Naive thymus-derived CD8-positive, alpha-beta T cell (primary cell): ENCODE measurements at places on chromosomes 4 and X. TPM values are rescaled to one million over a fixed set of nuclear protein-coding genes. Genes with fewer than 3 reads are reported as not detected.

Gene ADGRL3
- polyA plus RNA-seq = not detected

DNA sequence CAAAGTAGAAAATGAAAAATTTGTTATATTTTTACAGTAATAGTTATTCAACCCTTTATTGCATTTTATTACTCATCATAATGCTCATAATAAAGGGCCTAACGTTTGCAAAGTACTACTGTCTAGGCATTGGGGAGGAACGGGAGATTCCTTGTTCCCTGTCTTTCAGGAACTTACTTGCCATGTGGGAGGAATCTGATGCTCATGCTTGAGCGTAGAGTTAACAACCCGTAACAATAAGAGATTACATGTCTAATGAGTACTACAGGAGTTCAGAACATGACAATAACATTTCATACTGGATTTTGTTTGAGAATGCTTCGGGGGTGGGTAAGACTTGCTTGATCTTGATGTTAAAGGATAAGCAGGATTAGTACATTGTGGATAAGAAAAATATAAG lies 2.9 kb downstream of the CCSER1 start:
- no peak for DNase-seq

GRCh38 chr4:93147524-93148212 lies 680.9 kb upstream of the ATOH1 start:
- no peak for DNase-seq

Gene GPM6B
- polyA plus RNA-seq = 0.68 TPM

Gene F9
- polyA plus RNA-seq = not detected

DNA sequence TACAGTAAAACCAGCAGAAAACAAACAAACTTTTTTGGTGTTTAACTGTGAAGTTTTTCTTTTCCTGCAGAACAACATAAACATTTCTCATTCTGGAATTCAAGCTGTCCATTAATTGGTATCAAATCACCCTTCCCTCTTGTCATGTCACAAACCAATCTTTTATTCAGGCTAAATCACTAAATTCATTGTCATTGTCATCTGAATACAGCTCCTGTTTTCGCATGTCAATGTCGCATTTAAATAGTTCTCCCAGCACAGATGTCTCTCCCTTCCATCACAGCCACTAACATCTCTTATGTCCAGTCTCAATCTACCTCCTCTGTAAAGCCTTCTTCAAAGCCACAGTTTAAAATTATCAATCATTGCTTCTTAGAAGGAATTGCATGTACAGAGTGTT lies 192.1 kb upstream of the PCDH10 start:
- DNase-seq = no peak

Gene PNMA6F
- polyA plus RNA-seq = not detected

Gene LRRC66
- not detected for polyA plus RNA-seq

DNA sequence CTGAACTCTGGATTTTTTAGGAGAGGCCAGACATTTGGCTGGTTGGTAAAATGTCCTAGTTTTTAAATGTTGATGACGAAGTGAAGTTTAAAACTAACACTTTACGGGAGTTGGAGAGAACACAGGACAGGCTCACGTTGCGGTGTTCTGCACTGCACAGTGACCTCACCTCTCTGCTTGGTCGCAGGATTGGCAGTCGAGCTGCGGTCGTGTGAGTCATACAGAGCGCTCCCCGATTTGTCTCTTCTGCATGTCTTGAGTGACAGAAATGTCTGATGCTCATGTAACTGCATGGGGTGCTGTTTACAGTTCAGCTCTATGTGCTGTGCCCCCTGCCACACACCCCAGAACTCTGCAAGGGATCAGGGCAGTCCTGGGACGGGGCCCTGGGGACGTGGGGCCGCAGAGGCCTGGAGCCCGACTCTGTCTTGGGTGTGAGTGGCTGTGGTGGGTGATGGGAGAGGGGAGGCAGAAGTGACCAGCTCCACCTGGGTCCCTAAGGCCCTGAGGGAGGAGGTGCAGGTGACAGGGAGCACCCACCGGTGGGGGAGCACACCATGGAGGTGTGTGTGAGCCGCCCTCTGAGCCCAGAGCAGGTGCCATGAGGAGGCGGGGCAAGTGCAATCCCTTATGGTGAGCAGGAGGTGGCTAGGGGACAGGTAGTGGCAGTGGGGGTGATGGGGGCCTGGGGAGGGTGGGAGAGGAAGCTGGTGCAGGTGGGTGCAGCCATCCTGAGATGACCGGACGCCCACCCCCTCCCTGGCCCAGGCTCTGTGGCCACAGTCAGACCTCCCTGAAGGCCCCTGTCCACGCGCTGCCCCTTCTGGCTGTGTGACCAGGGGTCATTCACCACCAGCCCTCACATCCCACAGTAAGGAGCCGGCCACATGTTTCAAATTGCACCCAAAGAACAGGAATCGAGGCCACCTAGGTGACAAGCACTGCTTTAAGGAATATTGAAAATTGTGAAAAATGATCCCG lies 77.9 kb upstream of the ADRA2C start:
- no peak for DNase-seq
